Activated T-helper 1 cell treated with anti-CD3 and anti-CD28 coated beads, Interleukin-12 subunit alpha, Interleukin-12 subunit beta, Interleukin-2, Interleukin-4 antibody, amounts not matched to agents 30 ng/mL and 10 ng/mL and 1 ng/mL, durations not matched to agents 14 hours and 24 hours and 36 hours (primary cell): ENCODE measurements at places on chromosomes 5 and 9. TPM values are rescaled to one million over a fixed set of nuclear protein-coding genes. Genes with fewer than 3 reads are reported as not detected.

GRCh38 chr5:172114875-172115422, 73.1 kb downstream of the STK10 start:
- DNase-seq, result peak; percentile 68

GRCh38 chr9:37618817-37619216, 26.4 kb upstream of the TOMM5 start:
- DNase-seq, result no peak

DNA sequence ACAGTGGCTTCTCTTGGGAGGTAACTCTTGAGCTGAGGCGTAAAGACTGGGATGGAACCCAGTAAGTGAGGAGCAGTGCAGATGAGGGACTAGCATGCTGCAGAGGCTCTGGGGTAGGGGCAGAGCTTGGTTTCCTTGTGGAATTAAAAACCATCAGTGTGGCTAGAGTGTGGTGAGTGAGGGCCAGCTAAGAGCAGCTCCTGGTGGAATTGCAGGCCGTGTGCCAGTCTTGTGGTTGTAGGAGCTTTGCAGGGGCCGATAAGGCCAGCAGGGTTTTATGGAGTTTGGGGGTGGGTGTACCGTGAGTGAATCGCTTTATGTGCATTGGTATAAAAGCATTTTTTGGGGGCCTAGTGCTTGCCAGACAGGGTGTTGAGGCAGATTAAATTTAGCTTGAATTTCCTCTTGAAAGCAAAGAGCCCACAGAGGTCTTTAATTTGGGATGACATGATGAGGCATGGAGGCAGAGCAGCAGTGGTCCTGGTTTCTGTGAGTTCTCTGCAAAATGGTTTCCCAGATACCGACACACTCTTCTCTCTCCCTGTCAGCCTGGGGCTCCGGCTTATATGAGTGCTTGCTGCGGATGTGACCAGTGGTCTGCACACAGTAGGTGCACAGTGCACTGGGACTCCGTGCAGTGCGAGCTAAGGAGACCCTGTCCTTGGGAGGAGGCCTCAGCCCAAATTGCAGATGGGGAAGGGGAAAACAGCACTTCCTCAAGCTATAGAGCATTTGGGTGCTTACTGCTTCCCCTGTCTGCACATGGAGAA, 176.4 kb upstream of the PITX1 start:
- no peak for DNase-seq

DNA sequence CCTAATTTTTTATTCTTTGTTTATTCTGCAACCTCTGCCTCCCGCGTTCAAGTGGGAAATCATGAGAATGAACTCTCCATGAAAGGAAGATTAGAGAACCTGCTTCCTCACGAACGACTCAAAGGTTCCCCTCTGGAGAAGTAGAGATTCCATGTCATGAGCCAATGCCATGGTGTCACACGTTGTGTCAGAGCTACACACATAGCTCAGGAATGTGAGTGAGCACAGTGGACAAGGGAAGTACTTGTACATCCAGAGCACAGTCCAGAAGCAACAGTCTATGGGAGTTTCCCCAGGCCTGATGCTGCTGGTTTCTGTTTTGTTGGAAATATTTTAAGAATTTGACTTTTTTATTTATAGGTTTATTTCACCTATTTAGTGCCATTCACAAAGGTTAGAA, 26.8 kb upstream of the PPP2CA start:
- no peak for DNase-seq

GRCh38 chr9:87959916-87960581, 14.3 kb downstream of the CDK20 start:
- DNase-seq, result no peak

DNA sequence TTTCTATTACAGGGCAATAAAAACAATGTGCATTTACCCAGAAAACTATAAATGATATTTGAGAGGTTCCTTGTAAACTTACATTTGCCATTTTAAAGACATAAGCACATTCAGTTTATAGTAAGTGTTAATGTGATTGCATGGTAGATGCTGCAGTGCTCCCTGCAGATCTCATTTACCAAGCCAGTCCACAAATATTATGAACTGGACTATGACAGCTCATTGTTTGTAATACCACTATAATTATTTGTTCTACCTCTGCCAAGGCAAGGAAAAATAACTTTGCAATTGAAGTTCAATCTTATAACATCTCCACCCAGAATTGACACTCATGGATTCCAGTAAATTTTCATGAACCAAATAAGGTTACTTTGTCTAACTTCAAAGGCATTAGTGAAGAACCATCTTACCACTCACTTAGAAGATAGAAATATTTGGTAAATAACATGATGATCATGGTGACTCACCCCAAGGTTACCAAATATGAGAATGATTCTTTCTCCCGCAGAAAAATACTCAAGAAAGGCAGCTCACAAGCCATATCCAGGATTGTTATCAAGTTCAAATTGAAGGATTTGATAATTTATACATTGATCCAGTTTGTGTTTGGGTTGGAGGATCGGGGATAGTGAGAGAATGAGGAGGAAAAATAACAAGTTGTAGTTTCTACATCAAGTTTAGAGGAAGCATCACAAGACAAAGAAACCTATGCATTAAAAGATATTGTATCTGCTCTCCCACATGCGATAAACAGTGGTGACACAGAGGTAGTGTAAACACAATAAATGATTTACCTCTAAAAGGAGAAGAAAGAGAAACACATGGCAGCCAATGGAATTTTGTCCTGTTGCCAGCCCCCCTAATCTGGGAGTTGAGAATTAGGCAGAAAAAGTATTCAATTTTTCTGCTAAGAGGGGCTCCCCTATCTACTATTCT, 29.5 kb downstream of the CDH9 start:
- DNase-seq, result no peak

DNA sequence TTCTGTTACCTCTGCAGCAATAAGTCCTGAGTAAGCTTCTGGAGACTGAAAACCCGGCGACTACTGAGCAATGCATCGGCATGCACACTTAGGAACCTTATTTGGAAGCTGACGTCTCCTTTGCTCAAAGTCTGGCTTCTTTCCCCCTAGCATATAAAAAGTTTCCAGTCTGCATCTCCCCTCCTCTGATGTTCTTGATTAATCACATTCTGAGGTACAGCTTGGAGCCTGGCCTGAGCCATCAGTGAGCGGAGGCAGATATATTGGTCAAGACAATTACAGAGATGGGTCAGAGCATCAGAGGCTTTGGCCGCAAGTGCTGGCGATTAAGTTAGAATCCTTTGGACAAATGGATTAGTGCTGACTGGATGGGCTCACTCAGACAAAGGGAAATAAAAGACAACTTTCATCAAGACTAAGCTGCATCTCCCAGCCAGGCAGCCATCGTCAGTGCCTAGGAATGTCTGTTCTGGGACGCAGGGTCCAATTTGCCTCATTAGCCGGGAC, 140.7 kb downstream of the MTX3 start:
- DNase-seq, result no peak

DNA sequence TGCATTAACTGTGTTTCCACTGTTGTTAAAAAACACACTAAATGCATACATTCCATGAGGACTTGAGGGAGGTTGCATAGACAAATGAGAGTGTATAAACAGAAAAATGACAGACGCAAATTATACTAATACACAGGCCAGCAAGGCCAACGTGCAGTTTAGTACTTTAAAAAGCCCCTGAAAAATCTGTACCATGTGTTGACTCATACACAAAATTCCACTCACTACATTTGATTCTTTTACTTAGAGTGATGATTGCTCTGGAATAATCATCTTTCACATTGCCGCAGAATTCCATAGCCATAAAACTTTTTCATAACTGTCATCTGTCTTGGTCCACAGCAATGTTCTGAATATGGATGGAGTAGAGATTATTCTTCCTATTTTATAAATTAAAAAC, 215.7 kb downstream of the FAM114A2 start:
- no peak for DNase-seq

TMEM215 gene
- total RNA-seq, result not detected in 2 replicates

- no peak for DNase-seq
Measured at GRCh38 chr9:125507226-125507625, 199.8 kb downstream of the MAPKAP1 start.

- no peak for DNase-seq
Measured at GRCh38 chr5:119409235-119409815, 43.0 kb upstream of the HSD17B4 start.

PLPP7 gene
- total RNA-seq, result 0.10 TPM in 1 of 2 replicates, not detected in the other

BTNL8 gene
- not detected in 2 replicates for total RNA-seq

TJP2 gene
- total RNA-seq, result 19.3 and 20.7 TPM in 2 replicates

GPX8 gene
- not detected in 2 replicates for total RNA-seq

DBH gene
- total RNA-seq, result not detected in 2 replicates

DNA sequence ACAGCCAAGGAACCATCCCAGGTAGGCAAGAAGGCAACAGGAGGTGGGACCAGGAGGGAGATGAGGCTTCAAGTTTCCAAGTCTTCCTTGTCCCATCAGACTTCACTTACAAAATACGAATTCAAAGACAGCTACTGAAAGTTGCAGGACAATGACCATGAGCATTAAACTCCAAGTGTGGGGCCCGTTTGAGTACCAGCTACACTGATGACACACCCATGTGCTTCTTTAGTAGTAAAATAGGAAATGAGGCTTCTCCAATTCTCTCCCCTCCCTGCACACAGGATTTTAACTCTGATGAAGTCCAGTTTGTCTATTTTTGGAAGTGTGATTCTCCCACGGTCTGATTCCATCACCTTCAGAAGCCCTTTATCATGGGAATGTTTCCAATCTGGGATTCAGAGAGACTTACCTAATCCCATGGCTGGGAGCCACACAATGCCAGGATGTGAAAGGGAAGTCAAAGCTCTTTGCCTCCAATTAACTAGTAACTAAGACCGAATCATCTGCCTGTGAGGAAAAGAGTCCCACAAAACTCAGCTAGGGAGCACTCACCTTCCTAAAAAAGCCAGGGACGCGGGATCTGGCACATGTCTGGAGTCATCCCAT, 222.8 kb upstream of the MSX2 start:
- no peak for DNase-seq

NUTM2F gene
- total RNA-seq, result not detected in 2 replicates

DNA sequence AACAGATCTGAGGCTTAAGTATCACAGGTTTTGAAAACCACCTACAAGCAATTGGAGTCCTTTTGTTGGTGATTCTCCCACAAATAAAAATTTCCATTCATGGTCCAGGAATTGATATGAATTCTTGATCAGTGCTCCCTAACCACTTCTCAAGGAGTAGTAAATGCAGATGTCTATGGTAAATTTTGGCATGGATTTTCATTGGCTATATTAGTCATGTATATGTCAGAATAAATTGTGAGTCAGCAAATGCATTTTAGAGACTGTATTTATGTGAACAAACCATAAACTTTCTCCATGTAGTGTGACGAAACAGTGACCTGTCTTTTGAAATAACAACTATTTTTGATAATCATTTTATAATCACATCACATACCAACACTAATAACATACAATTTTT, 611.1 kb downstream of the HTR1A start:
- no peak for DNase-seq

NXNL2 gene
- not detected in 2 replicates for total RNA-seq

FCN2 gene
- not detected in 2 replicates for total RNA-seq

GRCh38 chr5:17187011-17187785, 30.2 kb upstream of the BASP1 start:
- DNase-seq, result no peak

DNA sequence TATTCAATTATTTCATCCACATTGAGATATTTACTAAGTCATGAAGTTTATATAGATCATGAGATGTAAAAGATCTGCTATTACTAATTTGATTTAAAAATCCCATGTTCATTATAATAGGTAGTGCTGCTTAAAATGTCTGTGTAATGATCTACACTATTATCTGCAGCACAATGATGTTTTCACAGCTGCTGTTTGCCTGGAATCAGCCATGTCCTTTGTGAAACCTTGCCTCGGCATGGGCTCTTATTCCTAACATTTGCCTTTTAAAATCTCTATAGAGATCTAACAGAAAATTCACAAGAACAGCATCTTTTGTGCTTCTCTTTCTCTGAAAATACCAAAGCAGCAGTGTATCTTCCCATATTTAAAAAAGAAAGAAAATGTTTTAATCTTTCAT, 444.6 kb downstream of the PTPRD start:
- no peak for DNase-seq

- DNase-seq, result no peak
Measured at GRCh38 chr5:34548086-34548403, 108.1 kb upstream of the RAI14 start.

- DNase-seq, result no peak
Measured at GRCh38 chr9:90097237-90097636, 492.4 kb downstream of the GADD45G start.

SURF2 gene
- 28.6 and 30.9 TPM in 2 replicates for total RNA-seq

DNA sequence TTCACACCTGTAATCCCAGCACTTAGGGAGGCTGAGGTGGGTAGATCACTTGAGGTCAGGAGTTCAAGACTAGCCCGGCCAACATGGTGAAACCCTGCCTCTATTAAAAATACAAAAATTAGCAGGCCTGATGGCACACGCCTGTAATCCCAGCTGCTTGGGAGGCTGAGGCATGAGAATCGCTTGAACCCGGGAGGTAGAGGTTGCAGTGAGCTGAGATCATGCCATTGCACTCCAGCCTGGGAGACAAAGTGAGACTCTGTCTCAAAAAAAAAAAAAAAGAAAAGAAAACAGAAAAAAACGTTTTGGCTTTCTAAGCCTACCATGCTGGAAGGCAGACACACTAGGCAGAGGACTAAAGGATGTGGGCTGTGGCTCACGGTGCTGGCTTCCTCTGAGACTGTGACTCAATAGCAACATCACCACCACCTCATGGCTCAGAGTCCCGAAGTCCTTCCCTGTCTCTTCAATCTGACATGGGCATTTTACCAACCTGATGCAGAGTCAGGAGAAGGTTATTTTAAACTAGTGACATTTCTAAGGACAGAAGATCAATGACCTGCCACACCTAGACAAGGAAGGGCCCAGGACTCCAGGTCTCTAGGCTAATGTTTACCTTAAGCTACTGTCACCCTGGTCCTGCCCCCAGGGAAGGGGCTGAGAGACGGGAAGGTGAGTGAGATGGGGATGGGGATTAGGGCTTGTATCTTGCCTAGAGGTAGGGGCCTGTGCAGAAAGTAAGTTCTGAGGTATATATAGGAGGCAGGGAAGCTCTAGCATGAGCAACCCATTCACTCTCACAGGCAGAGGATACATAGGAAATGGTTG, 3.7 kb downstream of the ECSCR start:
- DNase-seq, result peak; percentile 80

IFNA21 gene
- total RNA-seq, result not detected in 2 replicates

GRCh38 chr5:73826301-73827105, 200.5 kb downstream of the ARHGEF28 start:
- no peak for DNase-seq

GRCh38 chr5:124873188-124873587, 126.7 kb upstream of the ZNF608 start:
- DNase-seq, result no peak

GRCh38 chr5:89988998-89989655, 420.4 kb downstream of the CETN3 start:
- no peak for DNase-seq

GRCh38 chr5:173969167-173970049, 19.6 kb upstream of the C5orf47 start:
- no peak for DNase-seq

GRCh38 chr5:73648515-73648914, 22.5 kb downstream of the ARHGEF28 start:
- no peak for DNase-seq
